HFFc6 (cell line): ENCODE measurements at places on chromosomes 3 and 15. TPM values are rescaled to one million over a fixed set of nuclear protein-coding genes. Genes with fewer than 3 reads are reported as not detected.

Gene TGM5
- not detected in 3 replicates for total RNA-seq

Gene ZMAT3
- total RNA-seq, result 92.9 to 121 TPM (median 95.9 TPM) in 3 replicates

GRCh38 chr15:27210176-27210575, 239.2 kb downstream of the GABRG3 start:
- no peak for DNase-seq

DNA sequence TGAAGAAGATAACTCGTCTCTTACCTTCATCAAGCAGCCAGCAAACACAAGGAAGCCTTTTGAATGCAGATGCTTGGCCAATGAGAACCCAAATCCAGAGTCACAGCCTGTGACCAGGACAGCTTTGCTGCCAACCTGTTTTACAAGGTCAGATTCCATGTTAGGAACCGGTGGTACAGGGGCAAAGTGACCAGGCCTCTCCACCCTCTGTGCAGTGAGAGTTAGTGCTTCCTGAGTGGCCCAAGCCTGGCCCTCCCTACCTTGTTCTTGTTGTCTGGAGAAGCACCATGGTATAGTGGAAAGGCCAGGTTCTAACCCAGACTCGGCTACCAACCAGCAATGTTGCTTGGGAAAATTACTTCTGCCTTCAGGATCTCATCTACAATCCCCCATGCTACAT, 23.4 kb downstream of the BDH1 start:
- DNase-seq, result no peak

Gene STAB1
- not detected in 2 replicates for total RNA-seq

DNA sequence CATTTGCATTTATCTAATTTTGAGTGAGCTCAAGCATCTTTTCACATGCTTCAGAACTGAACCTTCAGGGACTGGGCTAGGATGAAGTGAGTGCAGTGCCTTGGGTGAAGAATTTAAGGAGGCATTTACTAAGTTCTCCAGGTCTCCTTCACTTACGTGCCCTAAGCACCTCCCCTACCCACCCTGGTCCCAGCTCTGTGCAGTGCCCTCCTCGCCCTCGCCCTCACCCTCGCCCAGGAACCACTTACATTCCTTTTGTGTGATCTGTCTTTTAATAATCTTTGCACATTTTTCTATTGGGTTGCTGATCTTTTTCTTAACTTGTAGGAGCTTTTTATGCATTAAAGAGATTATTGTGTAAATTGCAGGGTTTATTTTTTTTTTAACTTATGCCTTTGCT, 322.6 kb downstream of the THSD4 start:
- no peak for DNase-seq
